ENCODE measurements at places on chromosomes 6 and 20. TPM values are rescaled to one million over a fixed set of nuclear protein-coding genes. Genes with fewer than 3 reads are reported as not detected.

DNA sequence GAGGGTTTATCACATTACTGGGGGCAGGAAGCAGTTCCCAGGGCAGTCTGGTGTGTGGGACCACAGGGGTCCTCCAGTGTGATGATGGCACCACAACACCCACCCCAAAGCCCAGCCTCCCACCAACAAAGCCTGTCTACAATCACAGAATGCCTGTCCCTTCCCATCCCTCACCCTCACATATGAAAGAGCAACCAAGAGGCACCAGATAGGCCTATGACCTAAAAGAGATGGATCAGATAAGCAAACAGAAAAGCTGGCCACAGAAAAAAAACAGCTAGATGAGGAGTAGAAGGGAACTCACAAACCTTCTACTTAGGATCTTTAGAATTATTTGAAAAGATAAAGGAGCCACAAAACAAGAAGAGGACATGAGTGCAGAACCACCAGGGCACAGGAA lies 54.3 kb downstream of the SERAC1 start:
- no peaks in the 10 kb centered on the region for H3K27me3 ChIP-seq
- no peak overlapping the region for H3K27ac ChIP-seq
- H3K36me3 ChIP-seq = no peaks in the 10 kb centered on the region
- DNase-seq = no peak

DNA sequence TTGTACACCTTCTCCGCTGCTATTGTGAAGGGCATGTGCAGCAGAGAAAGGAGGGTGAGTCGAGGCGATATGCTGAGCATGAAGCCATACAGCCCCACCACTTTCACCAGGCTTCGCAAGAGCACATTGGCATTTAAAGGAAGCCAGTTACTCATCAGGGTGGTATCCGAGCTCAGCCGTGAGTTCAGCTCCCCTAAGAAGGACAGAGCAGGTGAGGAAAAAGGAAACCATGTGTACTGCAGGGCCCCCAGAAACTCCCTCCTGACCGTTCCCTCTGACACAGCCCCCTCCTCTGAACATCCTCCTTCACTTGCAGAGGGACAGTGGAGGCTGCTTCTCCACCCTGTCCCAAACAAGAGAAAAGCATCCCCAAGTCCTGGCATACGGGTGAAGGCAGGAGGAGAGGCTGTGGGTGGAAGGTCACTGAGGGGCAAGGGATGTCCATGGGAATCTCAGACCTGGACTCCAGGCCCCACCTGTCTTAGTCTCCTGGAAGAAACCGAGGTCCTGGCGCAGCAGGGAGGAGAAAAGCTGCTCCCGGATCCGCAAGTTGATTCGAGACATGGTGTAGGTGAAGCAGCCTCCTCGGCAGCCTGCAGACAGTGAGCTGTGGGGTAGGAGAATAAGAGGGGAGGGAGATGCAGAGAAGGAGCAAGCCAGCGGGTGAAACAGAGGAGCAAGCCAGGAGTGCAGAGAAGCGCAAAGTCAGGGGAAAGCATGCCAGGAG lies 3.2 kb downstream of the TAP2 start:
- H3K4me1 ChIP-seq = peaks cover 9% of the 10 kb centered on the region
- no peaks in the 10 kb centered on the region for H3K27me3 ChIP-seq
- H3K4me3 ChIP-seq = no peak overlapping the region
- H3K27ac ChIP-seq = no peak overlapping the region

- H3K27ac ChIP-seq = peak overlapping the region; percentile 59
- peak; percentile 15 for DNase-seq
- no peaks in the 10 kb centered on the region for H3K27me3 ChIP-seq
- H3K36me3 ChIP-seq = no peaks in the 10 kb centered on the region
- H3K4me3 ChIP-seq = peak overlapping the region; percentile 20
Measured at GRCh38 chr20:54345301-54345724, 130.1 kb upstream of the DOK5 start.

DNA sequence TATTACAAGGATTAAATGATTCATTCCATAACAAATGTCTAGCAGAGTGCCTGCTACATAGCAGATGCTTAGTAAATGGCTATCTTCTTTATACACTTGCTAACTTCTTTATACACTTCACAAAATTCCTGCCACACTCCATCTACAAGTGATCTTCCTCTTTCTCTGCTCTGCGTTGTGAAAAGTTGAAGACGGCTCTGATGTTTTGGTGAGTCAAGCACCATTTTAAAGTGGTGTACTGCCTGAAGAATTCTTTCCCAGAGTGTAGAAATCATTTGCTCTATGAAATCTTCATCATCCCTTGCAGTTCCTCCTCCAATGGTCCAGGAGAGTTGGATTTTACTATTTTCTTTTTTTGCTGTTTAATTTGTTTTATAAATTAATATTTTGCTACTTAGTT lies 74.9 kb downstream of the TNFAIP3 start:
- H3K36me3 ChIP-seq = no peaks in the 10 kb centered on the region
- no peak overlapping the region for H3K4me3 ChIP-seq
- no peak overlapping the region for H3K27ac ChIP-seq
- H3K27me3 ChIP-seq = no peaks in the 10 kb centered on the region

DNA sequence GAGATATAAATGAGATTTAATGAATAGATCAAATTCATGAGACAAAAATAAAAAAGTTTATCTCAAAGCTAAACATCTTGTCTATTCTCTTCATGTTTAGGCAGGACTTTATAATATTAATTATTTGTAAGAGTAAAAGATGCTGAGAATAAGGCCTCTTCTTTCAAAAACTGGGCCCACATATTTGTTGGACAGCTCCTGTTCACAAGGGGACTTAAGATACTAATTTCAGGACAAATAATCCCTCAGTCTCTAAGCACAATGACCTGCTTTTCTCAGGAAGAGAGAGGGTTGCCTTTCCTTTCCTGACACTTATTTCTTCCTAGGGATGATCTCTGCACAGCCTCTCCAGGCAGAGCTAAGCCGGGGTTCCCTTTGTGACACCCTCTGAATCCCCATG lies 43.3 kb downstream of the NOX3 start:
- no peak for DNase-seq
- no peaks in the 10 kb centered on the region for H3K36me3 ChIP-seq
- no peaks in the 10 kb centered on the region for H3K27me3 ChIP-seq
- peaks cover 4% of the 10 kb centered on the region for H3K4me1 ChIP-seq
- H3K4me3 ChIP-seq = no peak overlapping the region
- no peak overlapping the region for H3K27ac ChIP-seq

The TREML2 gene
- total RNA-seq = not detected

The OXT gene
- not detected for total RNA-seq

The BMP6 gene
- total RNA-seq = not detected

The NHSL1 gene
- total RNA-seq = 17.8 TPM
